GM23338 (cell line): ENCODE measurements at places on chromosomes 1 and 21. TPM values are rescaled to one million over a fixed set of nuclear protein-coding genes. Genes with fewer than 3 reads are reported as not detected.

PRUNE1 gene
- 23.7 and 33.2 TPM in 2 replicates for total RNA-seq

BCAR3 gene
- 9.7 and 10.5 TPM in 2 replicates for total RNA-seq

UMODL1 gene
- not detected in 2 replicates for total RNA-seq

PRCC gene
- total RNA-seq, result 58.6 and 72.9 TPM in 2 replicates

LEFTY2 gene
- total RNA-seq, result 12.4 and 16.9 TPM in 2 replicates

CFHR2 gene
- not detected in 2 replicates for total RNA-seq

GRCh38 chr1:235070819-235071218, 57.8 kb downstream of the TOMM20 start:
- H3K27ac ChIP-seq, result no peak overlapping the region
- DNase-seq, result no peak
- no peaks in the 10 kb centered on the region for H3K36me3 ChIP-seq
- H3K4me1 ChIP-seq, result no peaks in the 10 kb centered on the region
- H3K27me3 ChIP-seq, result no peaks in the 10 kb centered on the region

DNA sequence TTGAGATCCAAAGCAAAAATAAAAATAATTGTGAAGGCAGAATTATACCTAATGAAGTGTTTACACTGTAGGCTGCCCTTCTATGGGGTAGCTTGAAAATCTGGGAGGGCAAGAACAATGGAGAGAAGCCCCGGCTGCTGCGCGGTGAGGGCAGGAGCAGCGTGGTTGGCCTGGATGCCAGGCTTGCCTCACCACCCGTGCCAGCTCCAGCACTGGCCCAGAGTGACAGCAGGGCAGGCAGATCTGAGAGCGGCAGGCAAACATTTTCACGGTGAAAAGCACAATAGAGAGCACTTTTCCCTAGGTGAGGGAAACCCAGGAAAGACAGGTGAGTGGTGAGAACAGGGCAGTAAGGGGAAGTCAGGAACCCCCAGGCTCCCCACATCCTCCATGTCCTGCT, 1.4 kb downstream of the PROK1 start:
- no peak for DNase-seq
- H3K27ac ChIP-seq, result no peak overlapping the region
- H3K27me3 ChIP-seq, result no peaks in the 10 kb centered on the region
- peaks cover 15% of the 10 kb centered on the region for H3K4me1 ChIP-seq
- no peaks in the 10 kb centered on the region for H3K36me3 ChIP-seq
- no peak overlapping the region for H3K4me3 ChIP-seq

DNA sequence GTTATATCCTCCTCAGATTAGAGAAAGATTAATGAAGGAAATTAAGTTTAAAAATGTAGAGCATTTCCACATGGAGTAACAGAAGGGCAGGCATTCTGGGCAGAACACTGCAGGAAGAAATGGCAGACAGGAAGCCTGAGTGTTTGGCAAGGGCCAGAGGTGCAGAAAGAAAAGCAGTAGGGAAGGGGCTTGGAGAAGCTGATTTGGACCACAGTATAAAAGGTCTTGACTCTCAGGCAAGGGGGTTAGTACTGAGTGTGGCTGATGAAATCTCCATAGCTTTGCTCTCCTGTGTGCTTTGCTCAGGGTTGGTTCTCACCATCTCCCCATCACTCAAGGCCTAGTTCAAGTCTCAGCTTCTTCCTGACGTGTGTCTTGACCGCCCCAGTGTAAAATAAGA, 80.2 kb downstream of the SLC45A1 start:
- peaks cover 34% of the 10 kb centered on the region for H3K4me1 ChIP-seq
- H3K36me3 ChIP-seq, result no peaks in the 10 kb centered on the region
- no peaks in the 10 kb centered on the region for H3K27me3 ChIP-seq
- H3K4me3 ChIP-seq, result no peak overlapping the region

DNA sequence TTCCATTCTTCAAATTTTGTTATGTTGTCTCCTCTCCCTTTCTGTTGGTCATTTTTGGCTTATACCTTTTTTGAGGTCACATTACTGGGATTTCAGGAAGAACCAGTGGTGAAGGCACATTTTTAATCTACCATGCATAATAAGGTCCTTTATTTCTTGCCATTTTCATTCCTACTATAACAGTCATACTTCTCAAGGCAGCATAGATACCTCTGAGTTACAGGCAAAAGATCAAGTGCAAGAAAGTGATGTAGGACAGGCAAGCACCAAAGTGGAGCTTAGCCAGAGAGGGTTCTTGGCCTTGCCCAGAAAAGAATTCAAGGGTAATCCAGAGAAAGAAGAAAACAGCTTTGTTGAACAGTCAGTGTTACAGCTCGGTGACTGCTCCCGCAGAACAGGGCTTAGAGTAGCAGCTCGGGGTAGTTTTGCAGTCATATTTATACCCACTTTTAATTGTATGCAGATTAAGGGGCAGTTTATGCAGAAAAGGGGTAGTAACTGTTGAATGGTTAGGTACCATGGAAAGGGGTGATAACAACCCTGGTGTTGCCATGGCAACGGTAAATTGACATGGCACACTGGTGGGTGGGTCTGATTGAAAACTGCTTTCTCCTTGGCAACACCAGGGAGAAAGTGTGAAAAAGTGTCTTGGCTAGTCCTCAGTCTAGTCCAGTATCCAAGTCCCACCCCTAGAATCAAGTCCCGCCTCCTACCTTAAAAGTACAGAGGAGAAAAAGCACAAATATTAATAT, 39.6 kb upstream of the DOCK7 start:
- DNase-seq, result peak; percentile 61
- H3K27ac ChIP-seq, result peak overlapping the region; percentile 42; the same call in 1 of the 2 replicates
- no peak overlapping the region for H3K4me3 ChIP-seq
- no peaks in the 10 kb centered on the region for H3K36me3 ChIP-seq
- peaks cover 17% of the 10 kb centered on the region for H3K4me1 ChIP-seq

- no peaks in the 10 kb centered on the region for H3K27me3 ChIP-seq
- H3K36me3 ChIP-seq, result no peaks in the 10 kb centered on the region
- DNase-seq, result peak; percentile 87
- no peak overlapping the region for H3K27ac ChIP-seq
Measured at GRCh38 chr21:26715878-26716506, 129.2 kb downstream of the ADAMTS1 start.

GRCh38 chr1:156079762-156080161, 2.5 kb downstream of the MEX3A start:
- peaks cover 70% of the 10 kb centered on the region for H3K4me1 ChIP-seq
- no peak for DNase-seq
- H3K27ac ChIP-seq, result no peak overlapping the region
- no peaks in the 10 kb centered on the region for H3K27me3 ChIP-seq
- peak overlapping the region; percentile 99 for H3K4me3 ChIP-seq

- H3K4me1 ChIP-seq, result peaks cover 33% of the 10 kb centered on the region
- H3K27me3 ChIP-seq, result peaks cover 58% of the 10 kb centered on the region
- H3K4me3 ChIP-seq, result peak overlapping the region; percentile 64
- H3K36me3 ChIP-seq, result no peaks in the 10 kb centered on the region
- H3K27ac ChIP-seq, result no peak overlapping the region
Measured at GRCh38 chr1:10795276-10796021, 997 bp downstream of the CASZ1 start.

GRCh38 chr1:170262276-170262939, 116.6 kb downstream of the NTMT2 start:
- H3K4me1 ChIP-seq, result no peaks in the 10 kb centered on the region
- H3K27ac ChIP-seq, result no peak overlapping the region
- DNase-seq, result no peak
- H3K4me3 ChIP-seq, result no peak overlapping the region
- H3K36me3 ChIP-seq, result no peaks in the 10 kb centered on the region; the same call in 1 of the 2 replicates
- no peaks in the 10 kb centered on the region for H3K27me3 ChIP-seq

GRCh38 chr1:55578646-55579045, 363.5 kb upstream of the USP24 start:
- no peaks in the 10 kb centered on the region for H3K27me3 ChIP-seq
- DNase-seq, result no peak
- no peak overlapping the region for H3K4me3 ChIP-seq
- H3K36me3 ChIP-seq, result no peaks in the 10 kb centered on the region
- H3K4me1 ChIP-seq, result peaks cover 6% of the 10 kb centered on the region; the same call in 1 of the 2 replicates

GRCh38 chr1:240027059-240027462, 64.6 kb upstream of the FMN2 start:
- no peak overlapping the region for H3K4me3 ChIP-seq
- DNase-seq, result peak; percentile 75
- no peaks in the 10 kb centered on the region for H3K36me3 ChIP-seq
- H3K4me1 ChIP-seq, result peaks cover 7% of the 10 kb centered on the region; the same call in 1 of the 2 replicates
- H3K27ac ChIP-seq, result no peak overlapping the region

GRCh38 chr21:15004721-15005370, 60.0 kb downstream of the NRIP1 start:
- H3K4me1 ChIP-seq, result peaks cover 28% of the 10 kb centered on the region
- H3K27ac ChIP-seq, result no peak overlapping the region
- H3K4me3 ChIP-seq, result no peak overlapping the region
- H3K27me3 ChIP-seq, result no peaks in the 10 kb centered on the region

GRCh38 chr1:34479731-34480130, 275.1 kb upstream of the GJB5 start:
- no peak overlapping the region for H3K27ac ChIP-seq
- H3K27me3 ChIP-seq, result no peaks in the 10 kb centered on the region
- no peaks in the 10 kb centered on the region for H3K4me1 ChIP-seq
- no peak overlapping the region for H3K4me3 ChIP-seq

- H3K4me3 ChIP-seq, result no peak overlapping the region
- no peaks in the 10 kb centered on the region for H3K36me3 ChIP-seq
- H3K27ac ChIP-seq, result no peak overlapping the region
- H3K27me3 ChIP-seq, result no peaks in the 10 kb centered on the region
- 0 out of 2 replicates have a peak, but pooled peaks cover 9% of the 10 kb centered on the region for H3K4me1 ChIP-seq
Measured at GRCh38 chr1:24867084-24867870, 62.8 kb downstream of the RUNX3 start.

DNA sequence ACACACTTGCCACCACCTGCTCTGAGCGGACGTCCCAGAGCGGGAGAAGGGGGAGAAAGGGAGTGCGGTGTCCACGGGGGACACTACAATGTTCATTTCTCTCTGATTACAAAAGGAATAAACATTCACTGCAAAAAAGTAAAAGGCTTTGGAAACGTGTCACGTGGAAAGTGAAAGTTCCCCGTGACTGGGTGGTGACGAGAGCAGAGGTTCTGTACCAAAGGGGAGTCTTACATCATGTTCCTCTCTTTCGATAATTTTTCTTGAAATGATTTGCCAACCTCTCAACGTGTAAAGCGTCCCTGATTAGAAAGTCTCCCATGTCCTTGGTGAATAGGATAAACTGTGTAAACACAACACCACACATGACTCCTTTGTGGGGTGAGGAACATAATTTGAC, 22.0 kb upstream of the PRDM15 start:
- H3K27me3 ChIP-seq, result no peaks in the 10 kb centered on the region
- peaks cover 13% of the 10 kb centered on the region for H3K4me1 ChIP-seq
- no peak overlapping the region for H3K4me3 ChIP-seq
